Stimulated activated CD4-positive, alpha-beta T cell treated with anti-CD3 and anti-CD28 coated beads, Interleukin-2, amount 100 ng/mL, for 4 hours (primary cell): ENCODE measurements at places on chromosomes 1 and 21.
A peak's percentile ranks its signal among the peaks of the same experiment; 100 is the strongest.

- no peak for DNase-seq
Observed at GRCh38 chr1:207336559-207337467, 15.3 kb downstream of the CD55 start.

GRCh38 chr21:18468790-18469189 is 65.2 kb upstream of the TMPRSS15 start:
- DNase-seq: no peak

DNA sequence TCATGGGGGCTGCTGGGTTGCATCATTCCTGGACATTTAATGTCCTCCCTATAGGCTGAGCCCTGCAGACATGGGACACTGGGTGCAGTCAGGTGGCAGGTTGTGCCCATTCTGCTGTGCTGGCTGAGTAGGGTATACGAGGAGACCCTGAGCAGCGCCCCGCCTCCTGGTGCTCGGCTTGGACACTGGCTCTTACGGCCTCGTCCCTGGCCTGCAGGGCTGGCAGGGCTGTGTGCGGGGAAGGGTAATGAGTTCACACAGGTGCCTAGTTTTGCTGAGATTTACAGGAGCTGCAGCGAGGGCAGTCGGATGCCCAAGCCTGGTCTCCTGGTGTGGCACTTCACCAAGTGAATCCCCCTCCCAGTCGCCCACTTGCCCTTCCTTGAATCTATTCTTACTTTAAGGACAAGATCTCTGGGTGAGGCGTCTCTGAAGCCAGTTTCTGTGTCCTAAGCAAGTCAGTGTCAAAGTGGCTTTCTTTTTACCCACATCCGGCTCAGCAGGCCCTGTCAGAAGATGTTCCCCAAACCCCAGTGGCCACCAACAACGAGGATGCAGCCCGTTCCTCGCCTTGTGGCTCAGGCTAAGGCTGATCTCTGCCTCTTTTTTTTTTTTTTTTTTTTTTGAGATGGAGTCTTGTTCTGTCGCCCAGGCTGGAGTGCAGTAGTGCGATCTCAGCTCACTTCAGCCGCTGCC is 73.2 kb downstream of the MAN1C1 start:
- no peak for DNase-seq

GRCh38 chr1:63368131-63368530 is 704 bp downstream of the ALG6 start:
- DNase-seq: no peak

GRCh38 chr1:94095744-94096469 is 25.0 kb downstream of the ABCA4 start:
- no peak for DNase-seq

DNA sequence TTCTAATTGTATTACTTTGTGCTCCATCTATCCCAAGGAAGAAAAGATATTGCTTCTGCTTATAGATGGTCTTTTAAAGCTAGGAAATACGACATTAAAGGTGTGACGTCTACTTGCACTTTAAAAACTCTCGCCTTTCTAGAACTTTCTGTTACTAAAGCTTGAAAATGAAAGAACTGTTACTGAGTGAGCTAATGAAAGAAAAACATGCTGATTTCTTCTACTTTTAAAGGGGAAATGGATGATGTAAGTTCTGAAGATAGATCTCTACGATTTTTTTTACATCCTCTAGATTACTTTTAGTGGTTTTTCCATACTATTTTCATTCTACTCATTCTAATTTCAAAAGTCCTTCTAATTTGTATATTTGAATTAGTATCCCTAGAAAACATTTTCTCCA is 387.5 kb downstream of the USP25 start:
- no peak for DNase-seq

- DNase-seq: no peak
Observed at GRCh38 chr1:147651466-147651865, 18.9 kb downstream of the ACP6 start.

DNA sequence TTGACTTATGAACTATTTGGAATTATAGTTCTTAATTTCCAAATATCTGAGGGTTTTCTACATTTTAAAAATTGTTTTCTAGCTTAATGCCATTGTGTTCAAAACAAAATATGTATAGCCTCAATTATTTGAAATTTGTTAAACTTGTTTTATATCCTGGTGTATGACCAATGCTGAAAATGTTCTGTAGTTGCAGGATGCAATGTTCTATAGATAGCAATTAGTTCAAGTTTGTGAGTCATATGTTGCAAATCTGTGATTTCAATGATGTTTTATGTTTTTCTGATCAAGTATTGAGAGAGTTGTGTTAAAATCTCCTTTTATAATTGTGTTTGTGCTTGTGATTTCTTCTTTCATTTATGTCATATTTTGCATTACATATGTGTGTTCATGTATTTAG is 517.5 kb downstream of the ADGRL2 start:
- DNase-seq: no peak

GRCh38 chr1:235127732-235128455 is 743 bp downstream of the TOMM20 start:
- DNase-seq: no peak

DNA sequence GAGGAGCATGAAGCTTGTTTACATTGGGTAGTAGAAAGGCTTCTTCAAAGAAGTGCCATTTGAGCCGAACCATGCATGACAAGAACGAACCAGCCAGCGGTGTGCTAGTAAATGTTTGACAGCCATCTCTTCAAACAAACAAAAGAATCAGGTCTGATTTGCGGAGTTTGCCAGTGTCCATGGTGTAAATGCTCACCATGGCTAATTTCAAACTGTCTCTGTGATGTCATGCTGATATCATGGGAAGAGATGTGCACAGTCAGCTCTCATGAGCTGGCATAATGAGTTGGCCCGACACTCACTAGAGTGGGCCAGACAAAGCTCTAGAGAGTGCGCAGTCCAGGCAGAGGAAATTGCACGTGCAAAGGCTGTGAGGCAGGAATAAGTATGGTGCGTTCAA is 101.1 kb downstream of the KAZN start:
- DNase-seq: no peak

DNA sequence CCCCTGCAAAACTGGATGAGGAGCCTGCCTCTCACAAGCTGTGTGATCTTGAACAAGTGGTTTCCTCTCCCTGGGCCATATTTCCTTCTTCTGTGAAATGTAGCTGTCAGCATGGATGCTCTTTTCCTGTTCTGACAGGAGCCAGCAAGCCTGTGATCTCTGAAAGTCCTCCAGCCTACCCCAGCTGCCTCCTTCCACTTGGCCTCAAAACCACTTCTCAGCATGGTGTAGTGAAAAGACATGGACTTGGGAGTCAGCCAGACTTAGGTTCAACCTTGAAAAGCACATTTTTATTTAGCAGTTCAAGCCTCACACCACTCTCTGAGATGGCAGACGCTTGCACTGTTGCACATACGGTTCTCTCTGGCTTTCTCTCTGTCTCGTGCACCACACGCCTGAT is 292.9 kb upstream of the DUSP10 start:
- no peak for DNase-seq

GRCh38 chr1:1216770-1217620 is 3.0 kb upstream of the TNFRSF4 start:
- no peak for DNase-seq

GRCh38 chr1:37814252-37814651 is 6.2 kb upstream of the YRDC start:
- DNase-seq: no peak

DNA sequence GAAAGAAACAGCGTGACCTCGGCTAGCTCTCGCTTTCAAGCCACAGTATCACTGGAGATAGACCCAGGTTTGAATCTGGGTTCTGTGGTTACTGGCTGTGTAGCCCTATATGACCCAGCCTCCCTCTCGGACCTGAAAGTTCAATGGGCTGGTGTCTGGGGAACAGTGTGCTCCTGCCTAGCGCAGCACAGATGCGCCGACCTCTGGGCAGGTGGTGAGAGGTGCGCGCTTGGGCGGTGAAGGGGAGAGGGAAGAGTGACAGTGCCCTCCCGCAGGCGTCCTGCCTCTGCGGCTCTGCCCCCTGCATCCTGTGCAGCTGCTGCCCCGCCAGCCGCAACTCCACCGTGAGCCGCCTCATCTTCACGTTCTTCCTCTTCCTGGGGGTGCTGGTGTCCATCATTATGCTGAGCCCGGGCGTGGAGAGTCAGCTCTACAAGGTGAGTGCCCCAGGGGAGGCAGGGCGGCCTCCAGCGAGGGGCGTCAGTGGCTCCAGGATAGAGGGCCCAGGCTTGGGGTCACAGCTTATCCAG is 10.5 kb downstream of the SERINC2 start:
- no peak for DNase-seq

GRCh38 chr1:196143602-196144342 is 464.5 kb downstream of the KCNT2 start:
- DNase-seq: no peak

DNA sequence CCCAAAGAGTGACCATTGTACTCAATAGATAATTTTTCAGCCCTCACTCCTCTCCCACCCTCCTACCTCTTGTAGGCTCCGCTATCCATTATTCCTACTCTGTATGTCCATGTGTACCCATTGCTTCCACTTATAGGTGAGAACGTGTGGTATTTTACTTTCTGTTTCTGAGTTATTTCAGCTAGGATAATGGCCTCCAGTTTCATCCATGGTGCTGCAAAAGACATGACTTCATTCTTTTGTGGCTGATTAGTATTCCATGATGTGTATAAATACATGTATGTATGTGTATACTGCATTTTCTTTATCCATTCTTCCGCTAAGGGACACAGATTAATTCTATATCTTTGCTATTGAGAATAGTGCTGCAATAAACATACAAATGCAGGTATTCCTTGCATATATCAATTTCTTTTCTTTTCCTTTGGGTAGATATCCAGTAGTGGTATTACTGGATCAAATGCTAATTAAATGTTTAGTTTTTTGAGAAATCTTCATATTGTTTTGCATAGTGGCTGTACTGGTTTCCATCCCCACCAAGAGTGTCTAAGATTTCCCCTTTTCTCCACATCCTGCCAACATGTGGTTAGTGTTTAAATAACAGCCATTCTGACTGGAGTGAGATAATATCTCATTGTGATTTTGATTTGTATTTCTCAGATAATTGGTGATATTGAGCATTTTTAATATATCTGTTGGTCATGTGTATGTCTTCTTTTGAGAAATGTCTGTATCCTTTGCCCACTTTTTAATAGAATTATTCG is 4.9 kb downstream of the LY9 start:
- no peak for DNase-seq

GRCh38 chr21:39153842-39154241 is 29.4 kb downstream of the PSMG1 start:
- DNase-seq: no peak

- no peak for DNase-seq
Observed at GRCh38 chr1:119011706-119012105, 23.6 kb upstream of the TBX15 start.

DNA sequence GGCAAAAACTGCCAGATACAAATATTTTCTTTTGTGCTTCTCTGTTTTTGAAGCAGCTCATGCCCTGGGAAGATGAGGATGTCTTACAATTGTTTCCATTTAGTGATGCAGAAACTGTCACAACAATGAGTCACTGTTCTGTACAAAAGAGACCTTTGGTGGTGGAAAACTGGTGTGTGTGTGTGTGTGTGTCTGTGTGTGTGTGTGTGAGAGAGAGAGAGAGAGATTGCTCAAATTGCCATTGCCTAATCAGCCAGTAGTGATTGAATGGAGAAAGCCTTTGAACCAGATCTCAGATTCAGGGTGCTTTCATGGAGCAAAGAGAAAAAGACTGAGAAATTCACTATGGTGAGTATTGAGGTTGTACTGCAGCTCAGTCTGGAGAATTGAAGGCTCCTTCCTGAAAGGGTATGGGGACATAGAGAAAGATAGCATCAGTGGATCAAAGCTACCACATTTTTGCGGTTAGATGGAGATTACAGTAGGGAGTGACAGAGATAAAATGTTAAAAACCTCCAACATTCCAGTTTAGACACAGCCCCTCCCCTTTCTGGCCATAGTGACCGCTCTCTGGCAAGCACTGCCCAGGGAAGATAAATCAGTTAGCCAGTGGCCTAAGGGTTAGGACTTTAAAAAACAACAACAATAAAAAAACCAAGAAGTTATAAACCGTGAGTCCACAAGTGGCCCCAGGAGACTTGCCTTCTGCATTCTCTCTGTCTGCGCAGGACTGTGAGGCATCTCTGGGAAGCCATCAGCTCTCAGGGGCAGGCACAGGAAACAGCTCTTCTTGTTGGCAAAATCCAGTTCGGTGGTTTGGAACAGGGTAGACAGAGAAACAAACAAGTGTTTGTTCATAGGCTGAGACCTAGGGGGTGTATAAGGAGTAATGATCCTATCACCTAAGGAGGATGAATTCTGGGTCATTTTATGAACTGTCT is 406.5 kb downstream of the DUSP10 start:
- no peak for DNase-seq

- no peak for DNase-seq
Observed at GRCh38 chr1:86396498-86396890, 371 bp upstream of the ODF2L start.

GRCh38 chr21:42097860-42098454 is 26.8 kb downstream of the UMODL1 start:
- no peak for DNase-seq

DNA sequence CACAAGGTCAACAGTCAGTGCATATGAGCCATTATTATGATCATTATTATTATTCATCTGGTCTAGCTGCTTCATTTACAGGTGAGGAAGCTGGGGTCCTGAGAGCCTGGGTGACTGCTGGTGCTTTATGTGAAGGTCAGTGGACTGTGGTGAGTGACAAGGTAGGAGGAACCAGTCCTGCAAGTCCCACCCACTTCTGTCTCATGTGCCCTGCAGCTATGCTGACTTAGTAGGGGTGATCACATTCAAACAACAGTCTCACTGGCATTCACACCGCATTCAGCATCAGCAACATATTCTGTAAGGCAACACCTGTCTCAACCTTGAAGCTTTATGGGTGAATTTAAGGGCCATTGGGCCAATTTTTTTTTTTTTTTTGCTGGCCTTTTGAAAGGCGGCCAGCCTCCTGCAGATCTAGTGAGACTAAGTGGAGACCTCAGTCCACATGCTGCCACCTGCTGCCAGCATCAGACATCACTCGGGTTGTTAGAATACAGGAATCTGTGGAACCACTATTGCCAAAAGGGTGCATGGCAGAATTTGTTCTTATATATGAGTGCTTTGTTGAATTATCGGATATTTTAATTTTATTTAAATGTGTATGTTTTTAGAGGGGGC is 59.9 kb upstream of the CACNA1E start:
- DNase-seq: peak; percentile 10

DNA sequence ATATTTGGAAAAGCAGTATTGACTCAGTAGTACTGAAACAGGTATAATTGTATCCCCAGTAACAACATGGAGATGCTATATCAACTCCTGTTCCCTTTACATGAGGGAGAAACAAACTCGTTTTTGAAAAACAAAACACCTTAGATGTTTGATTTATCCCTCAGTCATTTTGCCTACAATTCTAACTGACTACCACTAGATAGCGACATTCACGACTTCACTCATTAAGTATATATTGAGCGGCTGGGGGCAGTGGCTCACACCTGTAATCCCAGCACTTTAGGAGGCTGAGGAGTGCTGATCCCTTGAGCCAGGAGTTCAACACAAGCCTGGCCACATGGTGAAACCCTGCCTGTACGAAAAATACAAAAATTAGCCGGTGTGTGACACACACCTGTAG is 83.3 kb downstream of the CYYR1 start:
- no peak for DNase-seq
